ENCODE measurements at places on chromosomes 2 and 18.
A peak's percentile ranks its signal among the peaks of the same experiment; 100 is the strongest.

DNA sequence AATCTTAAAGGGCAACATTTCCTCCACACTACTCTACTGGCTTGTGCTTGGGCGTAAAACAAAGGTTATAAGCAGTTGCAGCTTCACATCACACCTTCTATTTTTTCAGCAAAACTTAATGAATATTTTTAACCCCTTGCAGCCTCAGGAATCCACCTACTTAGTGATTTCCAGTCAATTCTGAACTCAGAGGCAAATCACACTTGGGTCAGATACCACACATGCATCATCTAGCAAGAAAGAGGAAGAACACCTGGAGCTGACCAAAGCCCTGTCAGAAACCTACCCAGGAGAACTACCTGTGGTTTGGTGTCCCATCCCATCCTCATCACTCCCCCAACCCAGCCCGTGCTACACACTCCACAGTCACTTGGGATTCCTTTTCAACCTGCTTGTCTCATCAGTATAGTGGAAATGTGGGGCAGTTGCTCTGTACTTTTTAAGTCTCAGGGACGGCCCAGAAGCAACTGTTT is 25.5 kb downstream of the PIAS2 start:
- DNase-seq = no peak

DNA sequence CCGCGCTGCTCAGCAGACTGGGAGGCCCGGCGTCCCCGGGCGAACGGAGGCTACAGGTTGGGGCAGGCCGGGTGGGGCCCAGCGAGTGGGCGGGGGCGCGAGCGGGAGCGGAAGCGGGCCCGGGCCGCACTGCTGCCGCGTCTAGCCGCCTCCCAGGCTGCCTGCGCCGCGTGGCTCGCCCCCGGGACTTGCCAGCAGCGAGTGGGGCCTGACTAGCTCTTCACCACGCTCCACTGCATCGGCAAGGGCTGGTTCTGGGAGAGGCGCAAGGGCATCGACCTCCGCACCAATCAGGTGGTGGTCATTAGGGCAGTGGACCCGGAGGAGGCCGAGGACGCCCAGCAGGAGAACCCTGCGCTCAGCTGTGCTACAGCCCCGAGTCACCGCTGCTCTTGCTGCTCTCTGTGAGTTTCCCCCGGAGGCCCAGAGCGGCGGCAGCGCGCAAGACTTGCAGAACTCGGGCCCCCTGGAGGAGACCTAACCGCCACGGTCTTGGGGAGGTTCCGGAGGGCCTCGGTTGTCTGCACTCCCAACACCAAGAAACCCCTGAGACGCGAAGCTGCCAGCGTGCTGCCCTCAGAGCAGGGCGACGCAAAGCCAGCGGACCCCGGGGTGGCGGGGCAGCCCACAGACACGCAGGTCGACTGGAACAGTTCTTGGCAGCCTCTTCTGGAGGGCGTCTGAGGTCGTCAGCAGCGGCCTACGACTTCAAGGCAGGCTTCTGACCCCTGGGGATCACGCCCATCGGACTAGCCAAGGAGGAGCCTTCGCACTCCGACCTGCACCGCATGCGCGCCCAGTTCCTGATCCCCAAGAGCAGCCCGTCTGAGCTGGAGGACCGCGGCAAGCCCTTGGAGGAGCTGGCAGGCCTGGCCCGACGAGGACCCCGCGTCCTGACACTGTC is 27.2 kb upstream of the PTPN2 start:
- DNase-seq = peak; percentile 51

DNA sequence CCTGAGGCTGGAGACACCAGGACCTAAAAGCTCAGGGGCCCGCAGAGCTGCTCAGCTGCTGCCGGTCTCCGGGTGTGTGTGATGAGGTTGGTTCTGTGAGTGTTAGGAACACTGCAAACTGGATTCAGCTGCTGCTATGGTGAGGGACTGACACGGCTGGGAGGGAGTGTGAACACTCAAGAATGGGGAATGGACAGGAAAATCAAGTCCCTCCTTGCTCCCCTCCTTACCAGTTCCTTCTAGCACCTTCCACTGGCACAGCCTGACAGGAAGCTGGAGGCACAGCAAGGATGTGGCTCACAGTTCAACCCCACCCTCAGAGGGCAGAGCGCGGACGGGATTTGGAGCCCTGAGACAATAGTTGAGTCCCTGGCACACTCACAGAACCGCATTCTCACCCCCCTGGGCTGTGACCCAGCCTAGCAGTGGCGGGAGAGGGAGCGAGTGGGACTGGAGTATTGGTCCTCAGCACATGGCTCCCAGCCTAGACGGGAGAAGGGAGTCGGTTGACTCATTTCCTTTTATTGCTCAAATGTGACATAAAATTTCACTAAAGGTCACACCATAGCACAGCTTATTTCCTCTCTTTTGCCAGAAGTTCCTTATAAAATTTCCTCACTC is 42.5 kb downstream of the LRRC30 start:
- no peak for DNase-seq

DNA sequence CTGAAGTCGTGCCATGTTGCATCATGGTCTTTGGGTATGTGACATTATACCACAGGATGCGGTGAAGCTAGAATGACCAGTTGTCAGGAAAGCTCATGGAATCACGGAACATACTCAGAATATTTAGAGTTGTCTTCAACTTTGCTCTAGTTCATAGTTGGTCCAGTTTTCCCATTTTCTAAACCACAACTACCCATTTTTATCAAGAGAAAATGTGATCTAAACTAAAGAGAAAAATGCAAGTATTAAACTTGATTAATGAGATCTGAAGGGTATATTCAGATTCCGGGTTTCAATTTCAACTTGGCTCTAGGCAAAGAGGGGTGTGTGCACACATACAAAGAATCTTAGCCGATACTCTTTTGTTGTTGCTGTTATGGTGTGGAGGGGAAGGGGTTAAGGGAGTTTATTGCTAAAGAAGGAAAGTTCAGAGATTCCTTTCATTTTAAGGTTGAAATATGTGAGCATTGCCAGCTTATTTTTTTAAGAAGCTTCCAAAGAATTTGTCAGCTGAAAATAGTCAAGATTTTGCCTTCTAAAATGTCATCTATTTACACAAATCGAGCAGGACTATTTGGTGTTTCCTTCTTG is 516.6 kb upstream of the ZEB2 start:
- DNase-seq = no peak

GRCh38 chr18:38933910-38934510 is 1368.4 kb upstream of the CELF4 start:
- DNase-seq = no peak

DNA sequence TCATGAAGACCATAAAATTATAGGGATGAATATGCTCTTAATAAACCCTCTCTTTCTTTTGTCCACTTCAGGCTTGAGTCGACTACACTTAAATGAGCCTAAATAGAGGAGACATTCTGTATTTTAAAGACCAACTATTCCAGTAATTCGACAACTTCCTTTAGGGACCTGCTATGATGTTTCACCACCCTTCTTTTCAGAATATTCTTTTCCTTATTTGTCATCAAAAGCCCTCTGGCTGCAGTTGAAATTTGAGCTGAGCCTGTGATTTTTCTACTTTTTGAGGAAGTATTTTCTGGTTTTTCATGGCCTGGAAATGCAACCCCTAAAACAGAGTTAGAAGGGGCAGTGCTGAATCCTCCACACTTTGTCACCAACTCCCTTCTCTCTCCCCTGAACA is 287.0 kb downstream of the EPHA4 start:
- no peak for DNase-seq

- DNase-seq = no peak
Observed at GRCh38 chr2:71216501-71216900, 10.4 kb downstream of the PAIP2B start.

DNA sequence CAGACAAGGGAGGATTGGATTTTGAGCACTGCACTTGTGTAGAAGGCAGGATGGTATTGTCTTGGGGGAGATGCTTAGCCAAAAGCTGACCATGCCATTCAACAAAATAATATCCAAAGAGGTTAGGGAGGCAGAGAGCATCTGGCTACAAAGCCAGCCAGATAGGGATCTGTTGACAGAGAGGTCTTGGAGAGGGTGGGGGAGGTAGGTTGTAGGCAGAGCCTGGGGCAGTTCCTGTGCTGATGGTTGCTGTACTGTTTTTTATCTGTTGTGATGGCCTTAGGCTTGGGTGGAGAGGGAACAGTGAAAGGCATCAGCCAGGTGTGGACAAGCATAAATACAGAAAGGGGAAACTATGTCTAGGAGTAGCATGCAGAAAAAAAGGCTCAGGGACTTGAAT is 100.9 kb downstream of the AQP4 start:
- DNase-seq = no peak

- DNase-seq = no peak
Observed at GRCh38 chr2:156601855-156602551, 165.8 kb downstream of the GPD2 start.

DNA sequence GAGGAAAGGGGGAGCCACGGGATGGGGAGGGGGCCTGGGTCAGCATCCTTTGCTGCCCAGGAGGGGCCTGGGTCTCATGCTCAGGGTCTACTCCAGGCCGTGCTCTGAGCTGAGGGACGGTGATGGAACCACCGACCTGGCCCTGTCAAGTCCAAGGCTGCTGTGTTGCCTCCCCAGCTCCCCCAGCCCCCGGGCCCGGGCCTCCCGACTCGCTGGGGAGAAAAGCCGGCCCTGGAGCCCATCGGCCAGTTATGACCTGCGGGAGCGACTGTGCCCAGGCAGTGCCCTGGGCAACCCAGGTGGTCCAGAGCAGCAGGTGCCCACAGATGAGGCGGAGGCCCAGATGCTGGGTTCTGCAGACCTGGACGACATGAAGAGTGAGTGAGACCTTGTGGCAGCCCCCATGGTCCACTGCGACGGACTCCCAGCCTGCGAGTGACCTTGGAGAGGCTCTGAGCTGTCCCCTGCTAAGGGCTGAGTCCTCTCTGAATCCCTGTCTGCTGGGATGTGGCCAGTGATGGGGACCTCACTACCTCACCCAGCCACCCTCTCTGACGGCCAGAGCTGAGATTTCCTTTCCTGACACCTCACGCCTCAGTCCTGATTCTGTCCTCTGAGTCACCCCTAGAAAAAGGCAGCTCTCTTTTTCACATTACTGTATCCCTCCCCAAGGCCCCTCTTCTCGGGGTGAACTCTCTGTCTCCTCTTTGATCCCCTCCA is 2.7 kb downstream of the SLC4A3 start:
- no peak for DNase-seq

- no peak for DNase-seq
Observed at GRCh38 chr2:19059076-19059475, 299.3 kb downstream of the OSR1 start.

DNA sequence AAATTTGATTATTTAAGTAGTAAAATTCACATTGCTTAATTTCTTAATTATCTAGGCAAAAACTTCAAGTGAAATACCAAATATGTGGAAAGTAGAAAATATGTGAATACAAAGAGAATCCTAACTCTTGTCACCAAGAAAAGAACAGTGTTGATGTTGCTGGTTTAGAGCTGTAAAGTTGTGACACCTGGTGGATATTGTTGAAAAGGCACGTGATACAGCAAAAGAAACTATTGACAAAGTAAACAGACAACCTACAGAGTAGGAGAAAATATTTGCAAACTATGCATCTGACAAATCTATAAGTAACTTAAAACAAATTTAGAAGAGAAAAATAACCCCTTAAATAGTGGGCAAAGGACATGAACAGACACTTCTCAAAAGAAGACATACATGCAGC is 25.6 kb upstream of the ZC3H15 start:
- no peak for DNase-seq
